ENCODE measurements at places on chromosomes 2 and 18.

GRCh38 chr2:232857158-232857563, 12.9 kb upstream of the SNORC start:
- DNase-seq: no peak

DNA sequence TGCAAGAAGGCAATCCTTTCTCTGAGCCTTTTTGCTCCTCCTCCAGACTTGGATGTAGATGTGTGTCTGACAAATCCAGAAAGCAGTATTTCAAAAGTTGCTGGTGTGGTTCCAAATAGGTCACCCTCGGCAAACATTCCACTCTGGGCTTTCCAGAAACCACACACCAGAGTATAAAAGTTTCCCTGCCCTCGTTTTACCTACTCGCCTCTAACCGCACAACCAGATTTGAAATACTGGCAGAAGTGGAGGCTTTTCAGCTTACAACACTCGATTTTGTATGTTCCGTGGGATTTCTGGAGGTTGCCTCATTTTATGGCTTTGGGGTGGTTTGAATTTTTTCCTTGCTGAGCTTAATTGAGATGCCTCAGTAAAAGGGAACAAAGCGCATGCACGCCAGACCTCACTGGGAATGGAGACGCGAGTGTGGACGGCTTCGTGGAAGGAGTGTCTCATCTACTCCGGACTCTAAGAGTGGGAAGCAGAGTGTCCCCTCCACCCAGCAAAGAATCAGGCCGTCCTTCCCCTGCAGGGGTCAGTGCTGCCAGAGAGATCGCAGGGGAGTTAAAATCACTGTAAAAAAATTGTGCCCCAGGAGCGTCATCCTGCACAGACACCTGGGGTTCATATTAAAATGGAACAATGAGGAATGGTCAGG, 44.0 kb upstream of the RPL31 start:
- DNase-seq: peak; percentile 99

- no peak for DNase-seq
Observed at GRCh38 chr2:11746807-11747459, 501 bp downstream of the LPIN1 start.

GRCh38 chr2:191847764-191848163, 876 bp upstream of the CAVIN2 start:
- no peak for DNase-seq

DNA sequence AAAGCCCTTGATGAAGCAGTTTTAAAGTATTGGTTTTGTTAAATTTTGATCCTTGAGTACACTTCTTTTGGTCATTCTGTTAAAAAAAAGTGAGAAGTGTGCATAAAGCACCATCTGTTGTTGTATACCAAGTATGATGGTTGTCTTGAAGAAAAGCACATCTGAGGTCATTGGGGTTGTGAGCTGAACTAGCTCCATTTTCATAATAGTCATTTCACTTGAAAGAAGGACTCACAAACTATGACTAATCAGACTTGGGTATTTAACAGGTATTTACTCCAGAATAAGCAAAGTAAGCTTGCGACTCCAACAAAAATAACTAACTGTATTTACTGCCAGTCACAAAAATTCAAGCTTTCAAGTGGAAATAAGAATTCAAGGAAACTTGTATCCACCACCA, 35.1 kb downstream of the CHN1 start:
- DNase-seq: no peak

DNA sequence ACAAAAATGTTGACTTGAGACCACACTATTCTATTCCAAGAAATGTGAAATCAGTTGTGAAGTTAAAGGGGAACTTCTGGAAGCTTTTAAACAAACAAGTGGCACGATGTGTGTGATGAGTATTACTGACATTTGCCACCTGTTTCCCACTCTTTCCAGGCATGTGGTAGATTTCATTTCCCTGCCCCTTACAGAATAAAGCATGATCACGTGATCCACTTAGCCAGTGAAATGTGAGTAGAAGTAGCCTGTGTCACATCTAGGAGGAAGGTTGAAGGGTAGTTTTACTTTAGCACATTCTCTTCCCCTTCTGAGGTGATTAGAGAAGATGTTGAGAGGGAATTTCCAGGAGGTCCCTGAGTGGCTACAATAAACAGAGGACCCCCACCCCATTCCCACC, 3.8 kb downstream of the COL4A4 start:
- no peak for DNase-seq

Data from fibroblast of skin of left quadriceps (primary cell).